ENCODE measurements at places on chromosomes 12 and 14.

DNA sequence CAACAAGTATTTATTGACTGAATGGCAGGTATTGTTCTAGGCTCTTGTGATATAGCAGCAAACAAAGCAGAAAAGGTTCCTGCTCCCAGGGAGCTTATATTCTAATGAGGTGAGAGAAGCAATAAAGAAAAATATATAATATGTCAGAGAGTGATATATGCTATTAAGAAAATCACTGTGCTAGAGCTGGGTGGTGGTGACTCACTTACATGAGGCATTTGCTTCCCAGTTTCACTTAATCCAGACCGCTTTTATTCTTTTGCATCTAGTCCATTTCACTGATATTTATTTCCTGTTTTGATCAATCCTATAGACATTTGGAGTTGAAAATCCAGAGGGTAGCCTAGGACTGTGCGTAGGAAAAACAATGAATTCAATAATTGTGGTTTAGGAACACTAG lies 17.5 kb downstream of the TRHDE start:
- no peak for DNase-seq

- DNase-seq: no peak
Observed at GRCh38 chr14:80213602-80214001, 2.3 kb upstream of the DIO2 start.

- DNase-seq: no peak
Observed at GRCh38 chr12:86663716-86664115, 407.5 kb upstream of the MGAT4C start.

DNA sequence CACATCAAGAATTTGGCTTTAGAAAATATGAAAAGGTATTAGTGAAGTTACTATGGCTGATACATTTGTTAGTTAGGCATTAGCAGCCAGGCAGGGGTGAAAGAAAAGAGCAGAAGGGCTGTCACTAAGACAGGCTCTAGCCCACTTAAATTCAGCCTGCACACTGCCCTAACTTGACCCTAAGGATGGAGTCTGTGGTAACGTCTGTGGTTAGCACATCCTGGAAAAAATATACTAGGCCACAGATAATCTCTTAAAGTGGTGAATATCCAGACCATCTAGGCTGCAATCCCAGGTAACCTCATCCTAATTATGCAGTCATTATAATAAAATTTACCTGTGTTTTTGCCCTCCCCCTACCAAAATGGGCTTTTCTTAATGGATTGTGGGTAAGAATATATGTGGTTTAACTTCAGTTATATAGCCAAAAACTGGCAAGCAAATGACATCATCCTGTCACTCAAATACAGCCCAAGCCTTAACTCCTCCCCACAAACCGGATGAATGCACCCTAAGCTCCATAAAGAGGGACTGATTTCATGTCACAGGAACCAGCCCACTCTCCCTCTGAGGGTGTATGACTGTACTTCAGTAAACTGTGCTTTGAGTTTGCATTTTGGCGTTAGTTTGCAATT lies 440.9 kb downstream of the LRFN5 start:
- DNase-seq: no peak

- no peak for DNase-seq
Observed at GRCh38 chr12:113149361-113150150, at the start of gene CFAP73. TSS of gene CFAP73 (plus strand) at chr12:113149724. CDS start at chr12:113149858, 134 bp downstream.

DNA sequence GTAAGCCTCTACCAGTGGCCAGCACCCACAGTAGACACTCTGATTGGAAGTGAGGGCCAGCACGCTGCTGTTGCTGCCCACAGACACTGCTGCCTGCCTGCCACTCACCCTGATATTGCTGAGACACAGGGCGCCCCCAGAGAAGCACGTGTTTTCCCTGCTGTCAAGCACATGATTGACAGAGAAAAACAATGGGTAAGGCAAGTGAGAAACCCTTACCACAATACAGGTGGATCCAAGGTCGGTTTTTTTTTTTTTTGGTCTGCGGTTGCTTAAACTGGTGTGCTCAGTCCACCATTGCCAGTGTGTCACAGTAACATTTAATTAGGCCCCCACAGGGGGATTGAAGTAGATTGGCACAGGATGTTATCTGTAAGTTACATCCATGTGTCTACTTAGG lies 65.9 kb downstream of the WDR20 start:
- DNase-seq: no peak

DNA sequence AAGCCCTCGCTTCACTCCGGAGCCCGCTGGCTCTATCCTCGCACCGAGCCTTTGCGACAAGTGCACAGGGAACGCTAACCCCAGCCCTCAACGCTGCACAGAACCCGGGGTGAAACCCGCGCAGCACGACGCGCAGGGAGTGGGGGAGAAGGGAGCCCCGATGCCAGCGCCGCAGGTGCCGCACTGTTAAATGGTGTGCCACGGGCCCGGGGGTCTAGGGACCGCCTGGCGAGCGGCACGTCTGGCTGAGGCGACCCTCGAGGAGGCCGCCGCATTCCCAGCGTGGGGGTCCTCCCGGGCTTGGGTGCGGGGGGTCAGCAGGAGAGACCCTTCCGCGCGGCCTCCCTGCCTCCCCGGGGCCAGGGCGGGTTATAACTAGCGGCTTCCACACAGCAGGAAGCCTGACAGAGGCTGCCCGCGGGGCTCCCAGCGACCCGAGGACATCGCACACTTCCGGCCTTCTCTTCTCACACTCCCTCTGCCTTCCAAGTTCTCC lies 23.8 kb upstream of the LRTM2 start:
- DNase-seq: peak; percentile 32

DNA sequence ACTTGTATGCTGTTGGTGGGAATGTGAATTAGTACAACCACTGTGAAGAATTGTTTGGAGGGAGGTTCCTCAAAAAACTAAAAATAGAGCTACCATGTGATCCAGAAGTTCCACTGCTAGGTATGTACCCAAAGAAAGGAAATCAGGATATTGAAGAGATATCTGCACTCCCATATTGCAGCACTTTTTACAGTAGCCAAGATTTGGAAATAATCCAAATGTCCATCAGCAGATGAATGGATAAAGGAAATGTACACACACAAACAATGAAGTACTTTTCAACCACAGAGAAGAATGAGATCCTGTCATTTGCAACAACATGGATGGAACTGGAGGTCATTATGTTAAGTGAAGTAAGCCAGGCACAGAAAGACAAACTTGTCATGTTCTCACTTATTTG lies 25.9 kb downstream of the TIGAR start:
- no peak for DNase-seq

GRCh38 chr14:34700622-34701130 lies 13.7 kb downstream of the CFL2 start:
- DNase-seq: no peak

DNA sequence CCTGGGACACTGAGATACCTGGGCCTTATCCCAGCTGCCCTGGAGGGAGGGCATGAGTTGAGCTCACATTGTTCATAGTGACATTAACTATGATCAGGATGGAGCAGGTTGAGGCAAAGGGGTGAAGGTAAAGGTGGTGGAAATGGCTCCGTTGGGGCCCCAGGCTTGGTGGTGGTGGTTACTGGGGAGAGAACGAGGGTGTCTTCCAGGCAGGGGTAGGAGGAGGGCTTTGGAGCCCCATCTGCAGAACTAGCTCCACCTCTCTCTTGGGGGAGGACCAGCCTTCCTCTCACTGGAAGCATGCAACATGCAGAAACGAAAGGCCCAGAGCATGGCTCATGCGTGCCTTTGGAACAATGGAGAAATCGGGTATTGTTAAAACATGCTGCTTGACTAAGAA lies 217.0 kb downstream of the SLC41A2 start:
- no peak for DNase-seq

GRCh38 chr12:111467857-111468241 lies 62.1 kb downstream of the SH2B3 start:
- no peak for DNase-seq

- DNase-seq: no peak
Observed at GRCh38 chr14:75909630-75910029, 72.2 kb downstream of the TGFB3 start.

- DNase-seq: no peak
Observed at GRCh38 chr12:25052914-25053211, 104.0 kb upstream of the BCAT1 start.

GRCh38 chr12:64528616-64529015 lies 76.7 kb downstream of the TBK1 start:
- DNase-seq: no peak

DNA sequence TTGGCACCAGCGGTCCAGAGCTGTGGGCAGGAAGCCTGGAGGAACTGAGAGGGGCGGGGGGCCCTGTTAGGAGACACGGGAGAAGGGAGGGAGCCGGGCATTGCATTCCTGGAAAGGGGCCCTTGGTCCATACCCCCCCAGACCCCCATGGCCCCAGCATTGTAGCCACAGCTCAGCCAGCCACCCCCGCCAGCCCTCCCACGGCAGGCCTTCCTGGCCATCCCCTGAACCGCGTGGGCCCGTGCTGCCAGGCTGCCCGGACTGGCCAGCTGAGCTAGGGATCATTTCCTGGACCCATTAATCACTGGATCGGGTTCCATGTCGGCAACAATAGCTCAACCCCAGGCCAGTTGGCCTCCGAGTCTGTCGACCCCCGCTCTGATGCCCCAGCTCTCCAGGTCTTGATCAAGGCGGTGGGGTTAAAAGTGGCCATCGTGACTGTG lies 39.8 kb upstream of the DIO3 start:
- DNase-seq: no peak

Measured in activated CD4-positive, alpha-beta T cell treated with anti-CD3 and anti-CD28 coated beads, Interleukin-2, amount 50 U/mL, for 4 hours (primary cell).